ENCODE measurements at places on chromosomes 5 and 9.

GRCh38 chr5:150318613-150319483 is 16.1 kb upstream of the ARSI start:
- no peak for DNase-seq

DNA sequence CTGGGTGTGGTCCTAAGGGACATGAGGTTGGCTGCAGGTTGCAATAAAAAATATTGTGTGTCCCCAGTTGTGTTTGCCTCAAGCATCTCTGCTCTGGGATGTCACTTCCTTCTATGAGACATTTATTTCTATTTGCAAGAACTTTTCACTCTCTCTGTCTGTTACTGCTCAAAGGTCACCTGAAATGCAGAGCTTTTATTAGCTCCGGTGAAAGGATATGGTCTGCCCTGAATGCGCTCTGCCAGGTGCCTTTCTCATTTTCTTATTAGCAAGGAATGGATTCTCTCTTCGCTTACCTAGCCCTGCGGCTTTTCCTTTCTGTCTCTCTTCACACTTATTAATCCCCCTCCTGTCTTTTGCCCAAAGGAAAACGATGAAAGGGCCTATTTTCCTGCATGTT is 526.1 kb downstream of the TMEM38B start:
- DNase-seq: no peak

- no peak for DNase-seq
Measured at GRCh38 chr5:10563110-10563944, 543 bp upstream of the ANKRD33B start.

DNA sequence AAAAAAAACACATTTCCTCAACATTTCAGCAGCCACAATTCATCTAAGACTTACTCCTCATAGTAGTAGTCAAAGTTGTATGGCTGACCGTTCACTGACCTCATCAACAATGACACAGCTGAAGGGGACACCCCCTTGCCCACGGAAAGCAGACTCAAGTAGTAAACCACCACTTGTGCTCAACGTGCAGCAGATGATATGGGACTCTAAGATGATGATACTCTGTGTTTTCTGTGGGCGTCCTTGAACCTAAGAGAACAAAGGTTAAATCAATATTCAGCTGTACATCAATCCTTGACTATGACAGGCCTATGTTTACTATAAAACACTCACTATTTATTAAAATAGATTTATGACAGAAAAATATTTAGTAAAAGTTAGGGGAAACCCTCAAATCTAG is 71.6 kb downstream of the SETX start:
- no peak for DNase-seq

GRCh38 chr5:142095651-142096330 is 12.8 kb upstream of the NDFIP1 start:
- DNase-seq: peak; percentile 8

- DNase-seq: no peak
Measured at GRCh38 chr5:41772785-41773442, 97.3 kb downstream of the OXCT1 start.

GRCh38 chr5:179427032-179427675 is 81.9 kb upstream of the ADAMTS2 start:
- DNase-seq: no peak

GRCh38 chr9:89422151-89422975 is 75.5 kb downstream of the SEMA4D start:
- DNase-seq: no peak

DNA sequence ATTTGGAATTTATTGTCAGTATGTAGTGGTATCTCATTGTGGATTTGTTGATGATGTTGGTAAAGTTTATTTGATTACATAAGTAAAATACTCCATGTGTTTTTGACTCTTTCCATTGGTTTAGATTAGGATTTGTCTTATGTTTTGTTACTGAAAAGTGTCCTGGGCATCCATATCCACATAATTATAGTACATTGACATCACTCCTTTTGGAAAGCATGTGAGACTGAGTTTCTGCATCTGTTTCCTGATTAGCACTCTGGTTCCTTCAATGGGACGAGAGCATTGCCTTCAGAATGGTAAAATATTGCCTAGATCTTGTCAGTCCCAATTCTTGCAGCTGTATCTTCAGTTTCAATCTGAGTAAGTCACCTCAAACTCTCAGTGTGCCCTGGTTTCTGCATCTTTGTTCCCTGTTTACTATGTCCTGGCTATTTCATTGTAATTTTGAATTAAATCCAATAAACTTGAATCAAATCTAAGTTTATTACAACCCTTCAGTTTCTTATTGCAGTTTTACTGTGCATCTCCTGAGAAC is 128.1 kb downstream of the FBXO38 start:
- DNase-seq: no peak

DNA sequence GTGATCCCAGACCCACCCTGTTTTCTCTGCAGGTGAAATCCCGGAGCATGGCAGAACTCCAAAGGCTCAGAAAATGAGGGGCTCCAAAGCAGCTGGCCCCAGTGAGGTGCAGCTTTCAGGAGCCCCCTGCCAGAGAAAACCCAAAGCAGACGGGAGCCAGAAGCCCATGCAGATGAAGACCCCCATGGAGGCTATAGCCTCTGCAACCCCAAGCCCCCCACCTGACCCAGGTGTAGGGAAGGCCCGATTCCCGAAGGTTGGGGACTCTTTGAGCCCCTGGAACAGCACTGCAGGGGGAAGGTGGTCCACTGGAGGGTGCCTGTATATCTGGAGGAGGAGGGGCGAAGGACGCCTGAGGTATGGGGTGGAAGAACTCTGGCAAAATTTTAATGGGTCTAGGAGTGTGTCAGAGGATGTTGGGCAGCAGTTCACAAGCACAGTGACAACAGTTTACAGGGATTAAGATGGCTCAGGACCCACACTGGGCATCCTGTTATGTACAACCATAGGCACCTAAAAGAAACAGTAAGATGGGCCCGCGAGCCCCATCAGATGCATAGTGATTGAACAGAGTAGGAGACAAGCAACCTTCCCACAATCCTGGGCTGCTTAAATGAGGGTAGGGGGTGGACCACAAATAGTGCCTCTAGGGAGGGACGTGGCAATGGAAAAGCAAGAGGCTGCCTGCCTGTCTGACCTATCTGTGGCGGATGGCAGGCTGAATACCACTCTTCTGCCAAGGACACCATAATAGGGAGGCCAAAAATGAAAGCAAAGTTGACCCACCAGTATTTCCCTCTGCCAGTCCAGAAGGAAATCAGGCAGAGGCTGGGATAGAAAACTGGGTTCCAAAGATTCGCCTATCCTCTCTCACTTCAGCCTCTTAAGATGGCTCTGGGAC is 16.4 kb upstream of the ANXA6 start:
- no peak for DNase-seq

DNA sequence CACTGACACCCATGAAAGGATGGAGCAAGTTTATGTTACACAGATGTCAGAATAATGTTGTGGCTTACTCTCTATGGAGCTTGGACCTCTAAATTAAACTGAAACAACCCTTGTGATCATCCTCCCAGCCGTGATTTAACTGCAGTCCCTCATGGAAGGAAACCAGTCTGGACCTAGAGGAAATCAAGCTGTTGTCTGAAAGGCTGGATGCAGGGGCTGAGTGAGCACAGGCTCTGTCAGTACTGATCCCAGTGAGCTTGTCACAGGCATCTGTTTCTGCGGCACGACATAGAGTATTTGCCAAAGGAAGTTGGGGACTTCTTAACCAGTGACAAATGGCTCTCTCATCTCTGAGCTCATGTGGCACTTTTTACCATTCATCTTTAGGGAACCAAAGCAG is 282.9 kb upstream of the MAP3K1 start:
- no peak for DNase-seq

- DNase-seq: no peak
Measured at GRCh38 chr5:821504-821903, 29.3 kb downstream of the ZDHHC11 start.

DNA sequence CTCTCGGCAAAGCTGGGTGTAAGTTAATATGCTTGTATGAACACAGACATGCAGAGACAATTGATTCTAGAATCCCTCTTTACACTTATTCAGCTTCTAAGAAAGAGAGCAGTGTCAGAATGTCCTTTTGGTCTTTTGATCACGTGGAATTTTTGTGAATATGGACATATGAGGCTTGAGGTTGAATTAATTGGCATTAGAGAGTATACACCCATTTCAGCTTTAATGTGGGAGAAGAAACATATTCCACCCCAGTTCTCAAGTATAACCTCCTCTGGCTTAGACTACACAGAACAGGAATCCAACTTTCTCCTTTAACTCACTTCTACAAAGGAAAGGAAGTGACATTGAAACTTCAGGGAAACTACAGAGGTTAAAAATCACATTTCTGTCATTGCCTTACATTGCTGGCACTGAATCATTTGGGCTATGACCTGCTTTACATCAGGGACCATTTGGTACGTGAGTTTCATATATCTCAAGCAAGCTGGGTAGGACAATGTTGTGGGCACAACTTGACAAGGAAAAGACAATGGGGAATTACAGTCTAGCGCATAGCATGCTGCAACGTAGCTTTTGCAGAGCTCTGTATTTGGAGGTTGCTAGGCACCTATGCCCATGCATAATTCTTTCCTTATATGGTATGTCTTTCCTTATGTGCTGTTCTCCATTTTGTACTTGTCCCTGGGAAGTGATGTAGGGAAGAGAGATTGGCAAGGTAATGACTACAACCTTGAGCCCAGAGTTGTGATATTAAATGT is 19.5 kb downstream of the DAB2 start:
- DNase-seq: no peak

GRCh38 chr9:23821375-23822181 is 4.5 kb downstream of the ELAVL2 start:
- DNase-seq: no peak

GRCh38 chr9:38018958-38019602 is 49.9 kb downstream of the SHB start:
- no peak for DNase-seq

DNA sequence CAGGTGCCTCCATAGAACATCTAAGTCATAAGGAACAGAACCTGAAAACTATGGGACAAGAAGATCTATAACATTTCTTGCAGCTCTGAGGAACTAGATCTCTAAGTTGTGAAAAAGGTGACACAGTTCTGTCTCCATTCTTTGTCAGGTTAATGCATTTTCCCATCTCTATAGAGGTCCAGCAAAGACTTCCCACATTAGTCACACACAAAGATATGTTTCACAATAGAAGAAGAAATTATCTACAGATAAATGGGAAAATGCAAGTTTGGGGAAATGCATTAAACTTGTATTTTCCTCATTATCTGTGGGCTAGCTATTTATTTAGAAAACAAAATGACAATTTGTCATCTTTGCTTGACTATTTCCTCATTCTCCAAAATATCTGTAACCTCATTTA is 458.6 kb upstream of the PAPPA start:
- DNase-seq: no peak

GRCh38 chr9:104974053-104974962 is 46.4 kb upstream of the ABCA1 start:
- DNase-seq: no peak

- no peak for DNase-seq
Measured at GRCh38 chr5:31911291-31912265, 262.5 kb downstream of the GOLPH3 start.

DNA sequence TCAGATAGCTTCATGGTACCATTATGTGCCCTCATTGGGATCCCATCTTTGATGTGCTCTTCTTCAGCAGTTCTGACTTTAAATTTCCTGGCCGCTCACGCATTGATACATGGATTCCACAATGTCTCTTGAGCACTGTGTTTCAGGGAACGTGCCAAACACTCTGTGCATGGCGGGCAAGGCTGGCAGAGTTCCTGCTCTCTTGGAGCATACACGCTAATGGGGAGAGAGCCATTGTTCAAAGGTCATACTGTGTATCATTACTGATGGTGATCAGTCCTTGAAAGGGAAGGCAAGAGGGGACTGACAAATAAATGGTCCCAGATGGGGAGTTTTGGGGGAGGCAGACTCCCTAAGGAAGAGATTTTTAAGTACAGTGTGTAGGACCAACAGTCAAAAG is 52.3 kb downstream of the AMBP start:
- no peak for DNase-seq

DNA sequence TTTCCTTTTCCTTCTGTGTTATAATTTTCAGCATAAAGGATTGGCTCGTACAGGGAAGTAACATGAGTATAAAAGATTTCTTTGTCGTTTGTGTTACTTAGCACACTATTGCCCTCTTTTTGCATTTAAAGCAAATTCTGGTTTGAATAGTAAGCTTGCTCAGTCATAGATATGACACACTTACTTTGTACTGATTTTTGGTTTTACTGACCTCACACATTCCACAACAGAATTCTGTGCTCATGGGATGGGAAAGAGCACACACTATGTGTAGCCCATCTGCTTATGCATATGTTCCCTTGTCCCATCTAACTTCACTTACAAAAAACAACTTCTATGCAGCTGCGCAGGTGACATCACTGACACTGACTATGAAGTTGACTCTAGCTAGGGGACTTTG is 111.9 kb upstream of the MTAP start:
- no peak for DNase-seq

DNA sequence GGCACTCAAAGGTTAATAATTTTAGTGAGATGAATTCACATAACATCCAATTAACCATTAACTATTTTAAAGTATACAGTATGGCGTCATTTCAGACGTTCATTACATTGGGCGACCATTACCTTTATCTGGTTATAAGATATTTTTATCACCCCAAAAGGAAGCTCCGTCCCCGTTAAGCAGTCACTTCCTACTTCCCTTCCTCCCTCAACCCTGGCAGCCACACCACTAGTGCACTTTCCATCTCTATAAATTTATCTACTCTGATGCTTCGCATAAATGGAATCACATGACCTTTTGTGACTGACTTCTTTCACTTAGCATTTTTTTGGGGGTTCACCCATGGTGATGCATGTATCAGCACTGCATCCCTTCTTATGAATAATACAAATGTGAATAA is 168.3 kb upstream of the PUM3 start:
- DNase-seq: no peak

GRCh38 chr9:99660191-99660636 is 161.5 kb upstream of the NR4A3 start:
- DNase-seq: peak; percentile 78

DNA sequence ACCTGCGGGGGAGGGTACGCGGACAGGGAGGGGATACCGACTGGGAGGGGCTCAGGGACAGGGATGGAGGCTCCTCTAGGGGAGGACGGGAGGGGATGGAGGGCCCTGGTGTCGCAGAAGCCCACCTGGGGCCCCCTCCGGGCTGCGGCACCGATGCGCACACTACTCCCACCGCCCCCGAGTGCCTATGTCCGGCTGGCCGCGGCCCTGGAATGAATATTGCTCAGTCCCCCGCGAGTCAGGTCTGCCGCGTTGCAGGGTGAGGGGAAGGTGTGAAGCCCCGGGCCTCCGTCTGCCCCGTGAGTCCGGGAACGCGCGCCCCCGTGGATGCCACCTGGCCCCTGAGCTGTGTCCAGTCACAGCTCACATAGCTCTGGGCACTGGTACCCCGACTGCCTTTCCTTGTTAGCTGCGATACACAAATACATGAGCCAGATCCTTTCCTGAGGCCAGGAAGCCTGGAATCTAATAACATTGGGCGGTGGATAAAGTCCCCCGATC is 44.5 kb upstream of the PRSS3 start:
- DNase-seq: no peak

- DNase-seq: no peak
Measured at GRCh38 chr5:62299600-62299999, 6.4 kb upstream of the KIF2A start.

DNA sequence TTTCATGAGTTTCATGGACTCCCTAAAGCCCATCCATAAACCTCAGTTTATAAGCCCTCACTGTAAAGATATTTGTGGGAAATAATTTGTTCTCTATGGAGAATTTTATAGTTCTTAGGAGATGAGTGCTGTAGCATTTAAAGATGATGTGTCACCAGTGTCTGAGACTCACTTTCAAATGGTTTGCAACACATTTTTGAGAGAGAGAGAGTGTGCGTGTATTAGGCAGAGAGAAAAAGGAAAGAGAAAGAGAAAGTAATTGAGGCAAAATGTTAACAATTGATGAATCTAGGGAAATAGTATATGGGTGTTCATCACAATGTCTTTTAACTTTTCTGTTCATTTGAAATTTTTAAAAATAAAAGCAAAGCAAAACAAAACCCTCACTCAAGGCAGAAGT is 479.0 kb downstream of the ZSWIM6 start:
- DNase-seq: no peak

All from GM12878 (cell line).